Activated CD8-positive, alpha-beta memory T cell treated with anti-CD3 and anti-CD28 coated beads for 1 hour (primary cell): ENCODE measurements at places on chromosomes 3 and 15.

DNA sequence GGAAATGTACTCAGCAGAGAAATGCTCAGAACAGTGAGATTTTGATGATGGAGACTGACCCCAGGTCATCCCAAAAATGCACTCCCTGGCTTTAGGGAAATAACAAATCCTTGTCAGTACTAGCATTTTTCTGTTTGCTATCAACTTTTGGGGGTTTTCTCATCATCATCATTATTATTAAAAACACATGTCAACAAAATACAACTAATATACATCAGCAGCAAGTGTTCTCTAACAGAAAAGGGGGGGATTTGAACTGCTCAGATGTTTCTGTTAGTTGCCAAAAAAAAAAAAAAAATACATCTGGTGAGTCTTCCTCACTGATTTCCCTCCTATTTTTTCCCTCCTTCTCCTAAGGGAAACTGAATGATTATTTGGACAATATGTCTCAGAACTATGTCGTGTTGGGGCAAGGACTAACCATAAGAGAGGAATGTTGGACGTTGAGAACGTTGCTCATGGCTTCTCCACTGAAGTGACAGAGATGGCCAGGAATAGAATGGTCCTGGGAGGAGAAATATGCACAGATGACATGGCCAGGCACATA is 230.0 kb upstream of the MCTP2 start:
- no peak for DNase-seq

GRCh38 chr15:62649793-62650420 is 392.6 kb upstream of the TPM1 start:
- no peak for DNase-seq

DNA sequence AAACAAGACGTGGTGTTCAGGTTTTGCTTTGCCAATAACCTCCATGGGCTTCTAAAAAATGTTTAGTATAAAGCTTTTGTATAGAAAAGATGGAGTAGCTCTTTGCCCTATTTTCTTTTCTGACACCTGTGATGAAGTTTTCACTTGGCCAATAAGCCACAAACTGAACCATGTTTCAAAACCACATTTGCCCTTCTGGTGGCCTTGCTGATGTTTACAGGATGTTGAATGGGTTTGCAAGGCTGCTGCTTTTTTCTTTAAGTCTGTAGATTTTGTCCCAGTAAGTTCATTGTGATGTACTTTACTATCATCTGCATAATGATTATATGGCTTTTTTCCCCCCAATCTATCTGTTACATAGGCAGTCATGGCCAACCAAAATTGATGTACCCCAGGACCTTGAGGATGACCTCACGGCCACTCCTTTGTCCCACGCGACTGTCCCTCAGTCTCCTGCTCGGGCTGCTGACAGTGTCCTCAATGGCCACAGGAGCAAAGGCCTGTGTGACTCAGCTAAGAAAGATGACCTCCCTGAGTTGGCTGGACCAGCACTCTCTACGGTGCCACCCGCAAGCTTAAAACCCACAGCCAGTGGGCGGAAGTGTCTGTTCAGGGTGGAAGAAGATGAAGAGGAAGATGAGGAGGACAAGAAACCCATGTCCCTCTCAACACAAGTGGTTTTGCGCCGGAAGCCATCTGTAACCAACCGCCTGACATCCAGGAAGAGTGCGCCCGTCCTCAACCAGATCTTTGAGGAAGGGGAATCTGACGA is 60.8 kb downstream of the SNRK start:
- DNase-seq, result no peak

GRCh38 chr3:3027976-3028567 is 82.1 kb downstream of the IL5RA start:
- no peak for DNase-seq

DNA sequence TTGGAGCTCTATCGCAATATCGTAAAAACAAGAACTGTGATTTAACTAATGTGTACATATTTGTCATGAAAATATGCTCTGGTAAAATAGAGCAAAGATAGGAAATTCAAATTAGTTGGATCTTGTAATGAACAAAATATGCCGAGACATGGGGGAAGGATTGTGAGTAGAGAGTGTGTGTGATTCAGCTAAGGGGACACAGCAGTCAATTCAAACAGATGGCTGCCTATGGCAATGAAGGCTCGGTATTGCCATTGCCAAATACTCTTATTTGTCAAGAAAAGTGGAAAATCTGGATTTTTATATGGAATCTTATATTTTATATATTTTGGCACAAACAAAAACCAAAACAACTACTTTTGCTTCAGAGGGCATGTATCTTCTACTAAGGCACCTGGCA is 227.3 kb upstream of the BCHE start:
- DNase-seq, result no peak

- DNase-seq, result no peak
Observed at GRCh38 chr3:115227461-115227860, 80.4 kb upstream of the ZBTB20 start.

GRCh38 chr3:55405436-55405835 is 81.7 kb downstream of the WNT5A start:
- DNase-seq, result no peak

GRCh38 chr15:85756411-85757072 is 38.2 kb downstream of the KLHL25 start:
- DNase-seq, result no peak

- no peak for DNase-seq
Observed at GRCh38 chr3:138888560-138888959, 53.8 kb upstream of the PIK3CB start.

- no peak for DNase-seq
Observed at GRCh38 chr15:57079446-57079845, 161.0 kb downstream of the TCF12 start.

DNA sequence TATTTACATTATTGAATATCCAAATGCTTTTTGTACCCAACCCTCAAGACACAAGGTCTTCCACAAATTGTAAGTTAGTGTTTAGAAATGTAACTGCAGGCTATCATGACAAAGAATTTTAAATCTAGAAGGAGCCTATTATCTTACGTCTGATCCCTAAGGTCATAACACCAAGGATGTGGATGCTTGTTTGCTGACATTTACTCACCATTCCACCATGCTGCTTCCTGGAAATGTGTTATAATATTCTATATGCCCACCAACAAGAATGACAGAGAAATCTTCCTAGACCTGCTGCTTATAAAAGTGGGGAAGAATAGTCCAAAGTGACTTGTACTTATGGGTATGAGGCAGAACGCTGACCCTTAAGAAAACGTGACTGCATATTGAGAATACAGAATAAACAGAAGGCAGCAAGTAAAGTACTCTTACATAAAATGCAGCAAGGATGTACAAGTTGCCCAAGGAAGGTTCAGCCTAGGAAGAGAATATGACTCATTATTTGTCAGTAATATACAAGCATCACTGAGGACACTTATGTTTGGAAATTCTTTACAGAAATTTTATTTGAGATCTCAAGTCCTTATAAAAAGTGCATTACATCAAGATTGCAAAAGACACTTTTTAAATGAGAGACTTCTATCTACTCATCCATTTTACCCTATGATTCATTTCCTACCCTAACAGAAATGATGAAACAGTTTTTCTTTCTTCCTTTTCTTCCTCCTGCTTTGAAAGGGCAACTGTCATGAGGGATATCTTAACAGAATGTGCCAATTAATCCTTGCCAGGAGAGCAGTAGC is 59.6 kb downstream of the ESYT3 start:
- no peak for DNase-seq

- DNase-seq, result peak; percentile 8
Observed at GRCh38 chr3:124886168-124887056, 753 bp downstream of the ITGB5 start.
